T-cell (primary cell): ENCODE measurements at places on chromosomes 3 and 15.
A peak's percentile ranks its signal among the peaks of the same experiment; 100 is the strongest.

DNA sequence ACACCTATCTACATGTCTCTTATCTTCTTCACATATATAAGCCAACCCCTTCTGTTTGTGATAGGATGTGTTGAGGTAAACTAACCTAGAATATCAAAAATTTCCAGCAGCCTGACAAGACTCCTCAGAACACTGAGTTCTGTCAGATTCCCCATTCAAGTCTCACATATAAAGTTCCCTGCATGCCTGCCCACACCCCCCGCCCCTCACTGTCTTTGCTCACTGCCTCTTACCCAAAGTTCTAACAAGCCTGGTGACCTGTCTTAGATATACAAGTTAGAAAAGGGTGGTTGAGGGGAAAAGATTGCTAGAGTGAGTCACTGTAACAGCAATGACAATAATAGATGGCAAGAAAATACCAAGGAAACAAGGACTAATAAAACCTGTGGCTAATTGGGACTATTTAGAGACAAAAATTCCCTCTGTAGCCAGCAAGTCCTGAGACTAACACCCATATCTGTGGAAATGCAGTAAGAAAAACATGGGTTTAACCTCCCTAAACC is 40.1 kb downstream of the FBXO22 start:
- no peak for DNase-seq
- no peak overlapping the region for H3K27ac ChIP-seq
- no peak overlapping the region for H3K4me3 ChIP-seq
- H3K36me3 ChIP-seq = no peaks in the 10 kb centered on the region

GRCh38 chr15:73633991-73634495 is 854 bp upstream of the NPTN start:
- H3K27me3 ChIP-seq = peaks cover 4% of the 10 kb centered on the region
- H3K4me3 ChIP-seq = peak overlapping the region; percentile 60
- no peaks in the 10 kb centered on the region for H3K36me3 ChIP-seq
- no peak overlapping the region for H3K27ac ChIP-seq
- DNase-seq = no peak
- H3K4me1 ChIP-seq = peaks cover 24% of the 10 kb centered on the region

- H3K4me1 ChIP-seq = peaks cover 3% of the 10 kb centered on the region
- DNase-seq = no peak
- no peak overlapping the region for H3K27ac ChIP-seq
- H3K36me3 ChIP-seq = no peaks in the 10 kb centered on the region
Observed at GRCh38 chr3:64351713-64352638, 126.7 kb upstream of the PRICKLE2 start.

GRCh38 chr3:112634786-112635541 is 6.0 kb downstream of the CCDC80 start:
- no peak for DNase-seq
- no peaks in the 10 kb centered on the region for H3K4me1 ChIP-seq
- no peak overlapping the region for H3K4me3 ChIP-seq
- H3K27ac ChIP-seq = no peak overlapping the region

- H3K36me3 ChIP-seq = no peaks in the 10 kb centered on the region
- H3K4me1 ChIP-seq = peaks cover 8% of the 10 kb centered on the region
- H3K27me3 ChIP-seq = no peaks in the 10 kb centered on the region
- H3K27ac ChIP-seq = peak overlapping the region; percentile 7
- DNase-seq = no peak
- H3K4me3 ChIP-seq = no peak overlapping the region
Observed at GRCh38 chr3:37163262-37164015, 10.9 kb downstream of the LRRFIP2 start.

DNA sequence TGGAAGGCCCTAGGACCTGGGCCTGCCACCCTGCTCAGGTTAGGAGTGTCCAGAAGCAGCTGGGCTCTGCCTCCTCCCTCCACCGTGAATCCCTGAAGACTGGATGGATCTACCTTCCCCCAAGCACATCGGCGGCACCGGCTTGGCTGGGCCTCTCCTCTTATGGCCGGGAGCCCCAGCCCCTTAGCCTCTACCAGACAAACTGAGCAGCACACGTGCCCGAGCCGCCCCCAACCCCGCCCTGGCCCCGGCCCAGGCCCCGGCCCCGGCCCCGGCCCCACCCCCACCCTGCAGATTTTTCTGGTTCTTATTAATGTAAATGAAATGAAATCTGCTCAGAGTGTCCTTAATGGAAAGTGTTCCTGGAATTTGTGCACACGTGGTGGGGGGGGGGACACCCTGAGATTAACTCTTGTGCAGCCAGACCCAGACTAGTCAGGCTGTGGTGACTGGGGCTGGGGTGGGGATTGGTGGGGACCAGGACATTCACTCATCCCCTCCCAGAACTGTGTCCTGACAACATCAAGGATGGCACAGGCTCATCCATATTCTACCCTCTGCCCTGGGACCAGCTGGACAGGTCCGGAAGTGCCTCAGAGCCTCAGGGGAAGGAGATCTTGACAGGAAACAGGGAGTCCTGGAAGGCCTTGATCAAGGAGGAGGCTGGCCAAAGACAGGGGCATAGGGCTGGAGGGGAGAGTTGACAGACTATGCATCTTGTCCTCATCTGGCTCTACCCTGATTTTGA is 30.9 kb upstream of the SEMA3F start:
- H3K4me1 ChIP-seq = peaks cover 11% of the 10 kb centered on the region
- DNase-seq = no peak
- H3K27ac ChIP-seq = no peak overlapping the region
- H3K36me3 ChIP-seq = peaks cover 10% of the 10 kb centered on the region

DNA sequence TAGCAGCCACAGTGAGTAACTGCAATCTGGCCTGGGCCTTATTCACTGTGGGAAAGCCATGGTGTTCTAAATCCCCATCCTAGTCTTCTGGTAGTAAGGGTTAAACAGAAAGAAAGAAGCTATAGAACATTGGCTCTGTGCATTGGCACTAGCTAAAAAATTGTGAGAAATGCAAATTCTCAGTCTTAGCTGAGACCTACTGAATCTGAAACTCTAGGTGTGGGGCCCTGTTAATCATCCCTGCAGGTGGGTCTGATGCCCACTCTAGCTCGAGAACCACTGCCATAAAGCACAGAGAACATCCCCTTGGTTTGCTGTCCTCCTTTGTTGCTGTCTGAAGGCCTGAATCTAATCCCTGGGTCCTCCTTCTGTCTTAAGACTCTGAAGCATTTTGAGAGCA is 59.3 kb downstream of the MEIS2 start:
- H3K27ac ChIP-seq = no peak overlapping the region
- DNase-seq = no peak
- H3K27me3 ChIP-seq = no peaks in the 10 kb centered on the region

GRCh38 chr3:27659279-27660021 is 62.7 kb downstream of the EOMES start:
- H3K27me3 ChIP-seq = no peaks in the 10 kb centered on the region
- H3K27ac ChIP-seq = no peak overlapping the region
- DNase-seq = peak; percentile 32
- H3K4me1 ChIP-seq = no peaks in the 10 kb centered on the region

- no peak for DNase-seq
- no peaks in the 10 kb centered on the region for H3K4me1 ChIP-seq
- no peaks in the 10 kb centered on the region for H3K36me3 ChIP-seq
- no peaks in the 10 kb centered on the region for H3K27me3 ChIP-seq
- H3K27ac ChIP-seq = no peak overlapping the region
Observed at GRCh38 chr15:99635794-99636193, 70.0 kb downstream of the MEF2A start.

- H3K27me3 ChIP-seq = no peaks in the 10 kb centered on the region
- no peaks in the 10 kb centered on the region for H3K36me3 ChIP-seq
- no peak overlapping the region for H3K27ac ChIP-seq
- DNase-seq = no peak
- H3K4me3 ChIP-seq = no peak overlapping the region
Observed at GRCh38 chr15:53511175-53511574, 248.3 kb downstream of the WDR72 start.

- H3K36me3 ChIP-seq = no peaks in the 10 kb centered on the region
- H3K4me1 ChIP-seq = no peaks in the 10 kb centered on the region
- no peak overlapping the region for H3K27ac ChIP-seq
Observed at GRCh38 chr3:154218728-154219127, 97.5 kb downstream of the ARHGEF26 start.

- H3K4me1 ChIP-seq = no peaks in the 10 kb centered on the region
- H3K36me3 ChIP-seq = no peaks in the 10 kb centered on the region
- DNase-seq = no peak
- H3K27me3 ChIP-seq = peaks cover 9% of the 10 kb centered on the region
- H3K27ac ChIP-seq = no peak overlapping the region
- no peak overlapping the region for H3K4me3 ChIP-seq
Observed at GRCh38 chr3:121557426-121557934, 10.3 kb upstream of the ARGFX start.

GRCh38 chr15:93378558-93378957 is 289.5 kb upstream of the RGMA start:
- no peaks in the 10 kb centered on the region for H3K36me3 ChIP-seq
- no peak for DNase-seq
- no peaks in the 10 kb centered on the region for H3K27me3 ChIP-seq
- no peak overlapping the region for H3K4me3 ChIP-seq

- H3K36me3 ChIP-seq = no peaks in the 10 kb centered on the region
- H3K27ac ChIP-seq = no peak overlapping the region
- H3K27me3 ChIP-seq = no peaks in the 10 kb centered on the region
- no peak overlapping the region for H3K4me3 ChIP-seq
Observed at GRCh38 chr3:11236588-11237461, 35.4 kb upstream of the ATG7 start.

- H3K27me3 ChIP-seq = peaks cover 12% of the 10 kb centered on the region
- DNase-seq = no peak
- H3K4me1 ChIP-seq = no peaks in the 10 kb centered on the region
- H3K27ac ChIP-seq = no peak overlapping the region
- no peaks in the 10 kb centered on the region for H3K36me3 ChIP-seq
Observed at GRCh38 chr15:88091444-88092016, 165.0 kb downstream of the NTRK3 start.

DNA sequence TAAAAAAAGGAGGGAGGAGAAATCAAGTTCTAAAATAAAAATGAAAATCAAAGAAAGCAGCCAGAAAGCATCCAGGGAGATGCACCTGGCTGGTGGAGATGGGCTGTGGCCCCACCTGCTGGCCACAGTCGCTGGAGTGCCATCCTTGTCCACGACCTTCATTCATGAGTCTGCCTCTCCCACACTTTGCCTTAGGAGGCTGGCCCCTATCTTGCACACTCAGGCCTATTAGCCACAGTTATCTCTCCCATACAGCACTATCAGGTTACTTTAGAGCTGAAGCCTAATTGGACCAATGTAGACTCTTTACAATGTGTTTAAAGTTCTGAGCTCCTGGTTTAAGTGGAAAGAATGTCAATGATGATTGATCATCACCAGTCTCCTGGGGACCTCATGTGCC is 392.0 kb upstream of the RORA start:
- no peak overlapping the region for H3K27ac ChIP-seq
- no peaks in the 10 kb centered on the region for H3K27me3 ChIP-seq

- H3K27ac ChIP-seq = no peak overlapping the region
- H3K36me3 ChIP-seq = no peaks in the 10 kb centered on the region
- no peaks in the 10 kb centered on the region for H3K27me3 ChIP-seq
- no peak overlapping the region for H3K4me3 ChIP-seq
- DNase-seq = no peak
Observed at GRCh38 chr3:168044049-168044448, 51.7 kb downstream of the GOLIM4 start.

GRCh38 chr3:48863122-48863521 is 15.4 kb upstream of the PRKAR2A start:
- no peak for DNase-seq
- H3K36me3 ChIP-seq = peaks cover 8% of the 10 kb centered on the region
- H3K4me3 ChIP-seq = no peak overlapping the region
- no peaks in the 10 kb centered on the region for H3K27me3 ChIP-seq
- H3K4me1 ChIP-seq = no peaks in the 10 kb centered on the region

DNA sequence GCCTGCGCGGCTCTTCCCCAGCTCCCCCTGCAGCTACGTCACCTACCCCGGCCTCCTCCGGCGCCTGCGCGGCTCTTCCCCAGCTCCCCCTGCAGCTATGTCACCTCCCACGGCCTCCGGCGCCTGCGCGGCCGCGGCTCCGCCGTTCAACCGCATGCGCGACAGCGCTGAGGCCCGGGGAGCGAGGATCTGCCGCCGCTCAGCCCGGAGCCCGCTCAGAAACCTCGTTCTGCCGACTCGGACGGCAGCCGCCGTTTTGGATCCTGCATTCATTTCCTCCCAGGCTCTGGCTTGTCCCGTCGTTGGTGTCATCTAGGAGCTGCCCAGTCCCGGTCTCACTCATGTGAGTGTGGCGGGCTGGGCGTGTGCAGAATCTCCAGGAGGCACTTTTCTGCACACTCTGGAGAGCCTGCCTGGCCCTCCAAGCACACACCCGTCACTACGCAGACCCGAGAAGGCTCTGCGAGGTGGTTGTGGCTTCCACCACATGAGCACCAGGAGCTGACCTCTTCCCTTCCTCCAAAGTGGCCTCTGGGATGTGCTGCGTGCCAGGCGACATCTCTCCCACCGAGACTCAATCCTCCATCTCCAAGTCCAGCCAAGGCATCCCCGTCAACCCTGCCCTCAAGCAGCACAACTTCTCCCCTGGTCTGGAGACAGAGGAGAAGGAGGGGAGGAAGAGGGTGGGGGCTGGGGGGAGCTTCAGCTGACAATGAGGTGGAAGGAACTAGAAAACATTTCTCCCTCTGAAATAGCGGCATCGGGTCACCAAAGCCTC is 165.3 kb downstream of the CHSY1 start:
- no peak overlapping the region for H3K4me3 ChIP-seq
- H3K4me1 ChIP-seq = peaks cover 4% of the 10 kb centered on the region
- H3K27ac ChIP-seq = no peak overlapping the region
- no peak for DNase-seq

DNA sequence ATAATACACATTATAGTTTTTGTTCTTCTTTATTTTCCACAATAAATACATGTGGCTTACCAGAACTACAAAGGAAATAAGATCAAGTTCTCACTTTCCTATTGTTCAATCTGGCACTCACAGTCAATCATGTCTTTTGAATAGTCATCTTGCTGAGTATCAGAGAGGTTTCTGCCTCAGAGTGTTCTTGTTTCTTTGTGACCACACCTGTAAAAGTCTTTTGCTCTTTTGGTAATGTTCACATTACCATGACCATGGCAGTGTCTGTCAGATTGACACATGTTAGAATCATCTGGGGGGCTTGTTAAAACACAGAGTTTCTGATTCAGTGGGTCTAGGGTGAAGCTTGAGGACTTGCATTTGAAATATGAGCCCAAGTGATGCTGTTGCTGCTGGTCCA is 135.0 kb downstream of the SATB1 start:
- DNase-seq = no peak
- H3K4me1 ChIP-seq = no peaks in the 10 kb centered on the region
- H3K27me3 ChIP-seq = peaks cover 2% of the 10 kb centered on the region
- H3K36me3 ChIP-seq = no peaks in the 10 kb centered on the region
- H3K27ac ChIP-seq = no peak overlapping the region
- H3K4me3 ChIP-seq = no peak overlapping the region

DNA sequence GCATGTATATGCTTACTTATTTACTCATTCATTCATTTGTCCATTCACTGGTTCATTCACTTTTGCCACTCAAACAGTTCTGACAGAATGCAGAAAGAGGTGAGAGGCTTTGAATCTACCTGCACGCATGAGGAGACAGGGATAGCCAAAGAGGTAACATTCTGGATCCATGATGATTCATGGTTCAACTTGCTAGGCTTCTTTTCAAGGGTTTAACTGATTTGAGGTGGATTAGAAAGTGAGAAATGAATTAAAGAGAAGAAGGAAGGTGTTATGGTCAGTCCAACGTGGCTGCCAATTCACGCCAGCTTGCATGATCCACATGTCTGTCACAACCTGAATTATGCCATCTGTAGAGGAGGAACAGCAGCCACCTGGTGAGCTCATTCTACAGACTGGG is 260.6 kb downstream of the ARRDC4 start:
- H3K27me3 ChIP-seq = no peaks in the 10 kb centered on the region
- no peak for DNase-seq
- no peaks in the 10 kb centered on the region for H3K36me3 ChIP-seq
